ENCODE measurements at places on chromosomes 7 and 10.

DNA sequence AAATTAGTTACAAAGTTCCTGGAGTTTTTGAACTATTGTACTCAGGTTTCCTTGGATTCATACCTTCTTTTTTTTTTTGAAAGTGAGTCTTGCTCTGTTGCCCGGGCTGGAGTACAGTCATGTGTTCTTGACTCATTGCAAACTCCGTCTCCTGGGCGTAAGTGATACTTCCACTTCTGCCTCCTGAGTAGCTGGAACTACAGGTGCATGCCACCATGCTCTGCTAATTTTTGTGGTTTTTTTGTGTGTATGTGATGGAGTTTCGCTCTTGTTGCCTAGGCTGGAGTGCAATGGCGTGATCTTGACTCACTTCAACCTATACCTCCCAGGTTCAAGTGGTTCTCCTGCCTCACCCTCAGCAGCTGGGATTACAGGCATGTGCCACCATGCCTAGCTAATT lies 22.3 kb downstream of the MCM10 start:
- no peak for ATAC-seq

DNA sequence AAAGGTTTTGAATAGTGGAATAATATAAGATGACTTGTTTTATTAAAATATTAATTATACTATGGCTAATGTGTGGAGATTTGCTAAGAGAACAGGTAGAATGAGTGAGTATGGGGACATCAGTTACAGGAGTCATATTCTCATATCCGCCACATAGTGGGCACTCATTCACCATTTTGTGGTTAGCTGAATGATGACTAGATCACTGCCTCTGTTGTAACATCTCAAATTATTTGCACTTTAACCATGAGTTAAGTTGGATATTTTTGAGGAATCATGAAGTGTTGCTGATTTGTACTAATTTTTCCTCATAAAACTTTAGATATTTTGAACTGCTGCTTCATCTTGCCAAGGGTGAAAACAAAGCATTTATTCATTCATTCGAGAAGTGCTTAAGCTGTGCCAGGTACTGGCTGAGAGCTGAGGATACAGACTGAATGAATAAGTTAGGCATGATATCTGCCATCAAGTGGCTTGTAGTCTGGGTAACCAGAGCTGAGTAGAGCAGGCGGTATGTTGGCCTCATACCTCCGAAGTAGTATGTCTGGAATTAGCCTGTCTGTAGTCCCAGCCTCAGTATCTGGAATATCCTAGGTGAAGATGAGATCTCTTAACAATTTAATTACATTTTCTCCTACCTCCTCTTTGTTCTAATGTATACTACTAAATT lies 100.5 kb downstream of the ZEB1 start:
- peak; percentile 83 for ATAC-seq

DNA sequence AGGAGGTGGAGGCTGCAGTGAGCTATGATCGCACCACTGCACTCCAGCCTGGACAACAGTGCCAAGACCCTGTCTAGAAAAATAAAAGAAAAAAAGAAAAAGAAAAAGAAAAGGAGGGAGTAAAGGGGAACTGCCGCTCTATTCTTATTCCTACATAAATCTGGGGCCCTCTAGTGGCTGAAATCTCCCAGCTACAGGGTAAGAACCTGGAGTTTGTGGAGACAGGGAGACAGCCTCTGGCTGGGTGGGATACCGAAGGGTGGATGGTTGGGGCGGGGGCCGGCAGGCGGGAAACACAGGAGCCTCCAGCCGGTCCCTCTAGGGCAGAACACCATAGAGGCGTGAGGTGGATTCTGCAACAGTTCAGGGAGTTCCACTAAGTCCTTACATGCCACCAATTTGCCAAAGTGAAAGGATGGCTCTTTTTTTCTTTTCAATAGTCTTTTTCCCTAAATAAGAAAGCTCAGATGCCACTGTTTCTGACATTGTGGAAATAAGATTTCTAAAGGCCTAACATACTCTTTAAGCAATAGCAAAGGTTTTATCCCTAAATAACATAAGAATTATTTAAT lies 117.3 kb downstream of the SVIL start:
- ATAC-seq: no peak

DNA sequence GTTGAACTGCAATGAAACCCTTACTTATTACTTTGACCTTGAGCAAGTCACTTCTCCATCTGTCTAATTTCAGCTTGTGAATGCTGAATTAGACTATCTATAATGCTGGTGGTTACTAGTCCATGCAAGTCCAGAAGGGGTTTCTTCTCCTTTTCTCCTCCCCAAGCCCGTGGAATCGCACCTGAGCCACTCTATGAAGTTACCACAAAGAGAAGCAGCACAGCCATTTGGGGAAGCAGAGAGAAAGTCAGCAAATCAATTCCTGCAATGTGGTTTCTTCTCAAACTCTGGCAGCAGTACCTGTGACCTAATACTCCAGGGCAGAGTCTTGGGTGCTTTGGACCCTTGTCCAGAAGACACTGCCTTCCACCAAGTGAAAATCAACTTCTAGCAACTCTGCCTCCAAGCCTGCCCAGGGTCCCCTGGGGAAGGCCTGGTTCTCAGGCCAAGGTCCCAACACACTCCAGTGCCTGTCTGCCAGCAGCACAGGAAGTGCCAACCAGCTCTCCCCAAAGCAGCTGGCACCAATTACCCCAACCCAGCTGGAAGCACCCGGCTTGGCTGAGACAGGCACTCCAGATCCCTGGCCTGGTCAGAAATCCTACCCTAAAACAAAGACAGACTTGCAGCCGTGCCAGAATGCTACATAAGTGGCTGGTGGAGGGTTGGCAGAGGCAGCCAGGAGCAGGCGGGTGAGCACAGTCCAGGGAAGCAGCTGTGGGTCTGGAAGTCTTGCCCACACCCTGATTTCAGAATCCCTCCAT lies 200.3 kb downstream of the LSM5 start:
- no peak for ATAC-seq

DNA sequence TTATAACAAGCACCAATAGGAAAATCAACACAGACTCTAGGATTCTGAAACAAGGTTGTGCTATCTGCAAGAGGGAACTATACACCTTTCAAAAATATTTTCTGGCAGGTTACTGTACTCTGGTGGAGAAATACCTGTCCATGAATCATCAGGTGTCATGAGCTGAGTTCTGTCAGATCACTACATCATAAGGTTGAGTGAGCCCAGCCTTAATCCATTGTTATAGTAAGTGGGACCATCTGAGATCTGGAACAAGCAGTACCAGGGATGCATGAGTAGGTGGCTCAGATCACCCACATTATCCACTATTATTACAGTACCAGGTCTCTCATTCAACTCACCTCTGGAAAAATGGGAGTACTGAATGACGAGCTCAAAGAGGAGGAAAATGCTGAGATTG lies 212.4 kb downstream of the DGKI start:
- no peak for ATAC-seq

- no peak for ATAC-seq
These were observed 1.4 kb downstream of the SOSTDC1 start for GRCh38 chr7:16463949-16464715.

- ATAC-seq: no peak
These were observed 10.7 kb downstream of the FGL2 start for GRCh38 chr7:77188731-77189437.

DNA sequence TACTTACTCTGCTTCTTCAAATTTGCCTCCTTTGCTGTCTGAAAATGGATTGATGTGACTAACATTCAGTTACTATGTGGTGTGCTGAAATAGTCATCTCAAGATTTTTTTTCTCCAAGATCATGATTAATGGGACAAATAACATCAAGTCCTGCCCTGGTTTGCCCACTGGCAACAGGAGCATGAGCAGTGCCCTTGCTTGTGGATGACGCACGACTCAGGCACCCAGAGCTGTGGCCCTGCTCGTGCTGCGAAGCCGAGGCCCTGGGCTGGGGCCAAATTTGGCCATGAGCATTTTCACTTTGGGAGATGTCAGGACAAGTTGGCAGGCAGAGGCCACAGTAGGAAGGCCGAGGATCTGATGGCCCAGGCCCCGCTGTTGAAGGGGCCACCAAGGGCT lies 239.8 kb upstream of the IGFBP3 start:
- ATAC-seq: no peak

DNA sequence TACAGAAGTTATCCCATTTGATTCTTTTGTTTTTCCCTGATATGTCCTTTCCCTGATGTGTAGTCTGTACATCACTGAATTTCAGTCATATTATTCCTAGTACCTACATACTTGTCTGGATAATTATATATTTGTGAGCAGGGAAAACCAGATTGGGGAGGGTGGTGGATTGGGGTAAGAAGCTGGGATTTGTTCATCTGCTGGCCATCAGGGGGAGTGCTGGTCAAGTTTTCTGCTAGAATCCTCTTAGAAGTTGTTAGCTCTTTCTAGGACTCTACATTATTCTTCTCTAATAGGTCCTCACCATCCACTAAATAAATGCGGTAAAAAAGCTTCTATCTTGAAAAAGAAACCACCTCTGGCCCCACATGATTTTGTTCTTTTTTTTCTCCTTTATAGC lies 232.7 kb upstream of the TAC1 start:
- ATAC-seq: no peak

DNA sequence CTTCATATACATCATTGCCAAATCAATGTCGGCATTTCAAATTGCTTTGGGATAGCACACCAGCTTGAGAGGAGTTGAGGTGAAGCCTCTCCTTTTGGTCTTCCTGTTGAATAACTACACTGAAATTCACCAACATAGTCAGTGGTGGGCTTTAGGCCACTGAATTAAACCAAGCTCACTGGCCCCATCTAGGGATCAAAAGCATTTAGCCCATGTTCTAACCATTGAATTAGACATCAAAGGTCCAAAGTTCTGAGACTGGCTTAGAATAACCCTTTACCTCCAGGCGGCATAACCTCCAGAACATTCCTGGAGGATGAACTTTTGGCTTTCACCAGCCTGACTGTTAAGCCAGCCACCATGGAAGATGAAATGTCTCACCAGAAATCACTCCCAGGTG lies 54.6 kb downstream of the BPGM start:
- no peak for ATAC-seq

DNA sequence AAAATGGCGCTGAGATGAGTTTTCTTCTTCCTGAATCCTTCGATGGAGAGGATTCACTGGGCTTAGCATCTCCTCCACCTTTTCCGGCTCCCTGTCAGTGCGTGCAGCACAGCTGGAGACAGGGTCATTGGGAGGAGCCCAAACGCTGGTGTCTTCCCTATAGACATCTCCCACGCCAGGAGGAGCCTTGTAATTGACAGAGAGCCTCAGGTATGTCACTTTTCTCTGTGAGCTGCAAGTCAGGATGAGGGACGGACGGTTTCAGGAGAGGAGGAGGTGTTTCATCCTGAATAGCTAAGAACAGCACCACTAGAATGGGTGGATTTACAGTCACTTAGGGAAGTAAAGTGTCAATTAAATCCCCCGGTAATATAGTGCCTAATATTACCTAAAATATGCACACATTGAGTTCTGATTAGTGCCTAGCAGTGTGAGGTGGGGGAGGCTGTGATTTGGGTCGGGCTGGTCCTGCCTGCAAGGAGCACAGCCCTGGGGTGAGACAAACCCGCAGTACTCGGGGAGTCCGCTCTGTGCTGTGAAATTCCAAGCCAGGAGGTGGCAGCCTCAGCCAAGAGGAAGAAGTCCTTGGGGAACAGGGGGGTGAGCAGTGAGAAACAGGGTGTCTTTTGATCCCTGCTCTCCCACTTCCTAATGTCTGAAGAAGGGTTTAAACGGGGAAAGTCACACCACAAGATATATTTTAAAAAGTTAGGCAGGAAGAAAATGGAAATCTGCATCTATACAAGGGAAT lies 28.2 kb downstream of the IL15RA start:
- peak; percentile 79 for ATAC-seq

DNA sequence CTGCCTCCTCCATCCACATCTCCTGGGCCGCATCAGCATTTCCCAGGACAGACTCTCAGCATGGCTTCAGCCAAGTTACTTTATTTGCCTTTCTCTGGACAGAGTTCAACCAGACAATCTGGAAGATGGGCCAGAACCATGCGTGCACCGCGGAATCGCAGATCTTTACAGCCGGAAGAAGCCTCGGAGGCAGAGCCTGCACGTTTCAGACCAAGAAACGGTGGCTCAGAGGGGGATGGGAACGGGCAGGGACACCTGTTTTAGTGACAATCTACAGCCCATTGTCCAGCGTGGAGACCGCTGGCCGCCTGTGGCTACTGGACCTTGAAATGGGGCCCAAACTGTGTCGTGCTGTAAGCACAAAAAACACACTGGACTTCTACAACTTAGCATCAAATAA lies 3.5 kb downstream of the VIPR2 start:
- ATAC-seq: no peak

DNA sequence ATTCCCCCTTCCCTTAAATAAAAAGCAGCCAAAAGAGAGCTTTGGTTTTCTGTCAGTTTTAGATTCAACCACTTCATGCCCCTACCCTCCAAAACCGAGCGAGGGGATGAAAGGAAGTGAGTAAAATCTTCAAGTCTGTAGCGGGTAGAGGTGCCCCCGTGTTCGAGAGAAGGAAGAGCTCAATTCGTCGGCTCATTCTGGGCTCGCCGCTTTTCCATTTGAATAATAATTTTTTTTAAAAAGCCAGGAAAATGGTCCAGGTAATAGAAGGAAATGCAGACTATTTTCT lies 436.2 kb upstream of the GALNT17 start:
- peak; percentile 46 for ATAC-seq

Data from activated T-helper 17 cell treated with anti-CD3 and anti-CD28 coated beads, Interleukin-2, amount 50 U/mL, for 72 hours (primary cell).